Heart right ventricle (tissue), 16 donors: ENCODE measurements at places on chromosomes 2 and 18. TPM values are rescaled to one million over a fixed set of nuclear protein-coding genes. Genes with fewer than 3 reads are reported as not detected.

The AQP12A gene
- not detected for total RNA-seq

The BCL2 gene
- 12.9 TPM for total RNA-seq

The POTEI gene
- not detected for total RNA-seq

The ASPRV1 gene
- 1.2 TPM for total RNA-seq

The ERFE gene
- not detected for total RNA-seq

The XPO1 gene
- total RNA-seq: 63.7 TPM

The TRPM8 gene
- not detected for total RNA-seq

The UGT1A10 gene
- not detected for total RNA-seq

The DNAJB2 gene
- 70.3 TPM for total RNA-seq
